ENCODE measurements at places on chromosomes 16 and 17.

GRCh38 chr17:31494259-31495021, 103.0 kb downstream of the RAB11FIP4 start:
- no peak for DNase-seq

- DNase-seq = peak; percentile 10
These were observed 178.7 kb downstream of the FOXL1 start for GRCh38 chr16:86756882-86757703.

DNA sequence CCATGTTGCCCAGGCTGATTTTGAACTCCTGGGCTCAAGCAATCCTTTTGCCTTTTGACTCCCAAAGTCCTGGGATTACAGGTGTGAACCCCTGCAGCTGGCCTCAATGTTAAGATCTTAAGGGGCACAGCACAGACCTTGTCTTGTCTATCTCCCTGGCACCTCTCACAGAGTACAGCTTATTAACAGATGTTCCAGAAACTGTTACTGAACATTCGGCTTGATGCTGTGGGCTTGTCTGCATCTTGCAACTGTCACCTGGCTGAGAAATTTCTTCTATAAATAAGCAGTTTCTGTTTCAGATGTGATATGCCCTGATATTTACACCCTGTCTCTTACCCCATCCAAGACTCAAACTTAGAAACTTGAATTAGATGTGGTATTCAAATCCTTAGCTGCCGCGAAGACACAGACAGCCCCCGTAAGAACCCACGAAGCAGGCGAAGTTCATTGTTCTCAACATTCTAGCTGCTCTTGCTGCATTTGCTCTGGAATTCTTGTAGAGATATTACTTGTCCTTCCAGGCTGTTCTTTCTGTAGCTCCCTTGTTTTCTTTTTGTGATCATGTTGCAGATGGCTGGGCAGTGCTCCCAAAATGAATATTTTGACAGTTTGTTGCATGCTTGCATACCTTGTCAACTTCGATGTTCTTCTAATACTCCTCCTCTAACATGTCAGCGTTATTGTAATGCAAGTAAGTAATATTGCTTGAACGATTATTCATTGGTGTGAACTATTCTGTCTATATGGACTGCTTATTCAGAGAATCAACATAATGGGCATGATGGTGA, at the start of gene TNFRSF17:
TNFRSF17 (plus strand) TSS at position 450 of the 791 bp plus-strand sequence; CDS start at position 565, 115 bp downstream.
- DNase-seq = peak; percentile 1

GRCh38 chr17:15255713-15256454, 9.2 kb downstream of the PMP22 start:
- DNase-seq = no peak

- DNase-seq = no peak
These were observed 5.1 kb downstream of the MVP start for GRCh38 chr16:29825145-29826044.

GRCh38 chr17:3944485-3945388, 19.5 kb downstream of the ATP2A3 start:
- DNase-seq = no peak

GRCh38 chr17:78458091-78458490, 79.6 kb downstream of the PGS1 start:
- no peak for DNase-seq

GRCh38 chr17:65947831-65948230, 244.1 kb downstream of the CEP112 start:
- DNase-seq = no peak

DNA sequence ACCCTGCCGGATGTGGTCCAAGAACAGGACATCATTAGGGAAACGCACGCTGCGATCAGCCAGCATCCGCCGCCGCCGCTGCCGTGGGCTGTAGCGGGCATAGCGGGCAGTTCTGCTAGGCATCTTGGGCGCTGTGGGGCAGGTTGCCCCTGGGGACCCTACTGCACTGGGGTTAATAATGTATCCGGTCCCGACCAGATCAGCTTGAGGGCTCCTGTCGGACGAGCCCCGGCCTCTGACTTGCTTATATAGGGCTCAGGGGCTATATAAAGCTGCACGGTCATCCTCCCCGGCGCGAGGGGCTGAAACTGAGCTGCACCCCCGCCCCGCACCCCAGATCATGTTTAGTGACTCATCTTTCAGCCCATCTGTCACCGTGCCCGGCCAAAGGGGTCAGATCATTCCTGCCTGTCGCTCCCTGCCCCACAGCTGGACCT, at the start of gene PPP1R27:
PPP1R27 (minus strand) TSS at position 220 of the 437 bp plus-strand sequence; CDS start at position 123, 97 bp downstream.
- DNase-seq = no peak

GRCh38 chr16:2469399-2470233, 1.5 kb upstream of the NTN3 start:
- no peak for DNase-seq

GRCh38 chr17:82752371-82753200, 721 bp downstream of the TBCD start:
- DNase-seq = no peak
